ENCODE measurements at places on chromosomes 4 and X. TPM values are rescaled to one million over a fixed set of nuclear protein-coding genes. Genes with fewer than 3 reads are reported as not detected.

Gene TNIP3
- total RNA-seq: not detected

Gene CXCL11
- not detected for total RNA-seq

Gene VEGFC
- total RNA-seq: 6.0 TPM

Gene GPR119
- total RNA-seq: not detected

Gene DNAAF6
- not detected for total RNA-seq

Gene CXorf58
- 0.32 TPM for total RNA-seq

All from Right ventricle myocardium inferior (tissue), 1 donor.